RKO (cell line): ENCODE measurements at places on chromosomes 2 and 18.

DNA sequence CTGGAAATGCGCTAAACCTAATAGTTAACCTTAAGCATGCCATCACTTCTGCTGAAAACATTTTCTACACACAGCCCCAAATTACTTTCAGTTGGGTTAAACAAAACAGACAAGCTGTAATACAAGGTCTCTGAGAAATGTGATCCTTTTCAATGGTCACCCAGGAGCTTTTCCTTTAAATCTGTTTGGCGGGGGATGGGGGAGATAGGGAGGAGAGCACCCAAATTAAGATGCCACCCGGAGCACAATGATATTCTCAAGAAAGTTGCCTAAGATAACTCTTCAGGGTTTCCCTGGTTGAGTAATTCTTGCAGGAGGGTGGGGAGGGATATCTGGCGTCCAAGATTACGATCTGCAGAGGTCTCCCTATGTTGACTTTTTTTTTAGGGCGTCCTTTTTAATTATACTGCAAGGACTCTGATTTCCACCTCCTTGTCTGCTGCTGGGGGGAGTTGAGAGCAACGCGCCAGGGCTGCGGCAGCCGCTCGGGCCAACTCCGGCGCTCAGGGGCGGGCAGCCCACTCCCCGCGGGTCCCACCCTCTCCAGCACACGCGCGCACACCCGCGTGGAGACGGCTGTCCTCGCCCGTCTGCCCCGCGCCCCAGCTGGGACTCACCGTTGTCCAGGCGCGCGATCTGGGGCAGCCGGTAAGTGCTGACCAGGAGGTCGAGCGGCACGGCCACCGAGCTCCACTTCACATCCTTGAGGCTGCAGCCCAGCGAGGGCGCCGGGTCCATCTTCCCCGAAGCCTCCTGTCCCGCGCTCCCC, 807 bp downstream of the GAREM1 start:
- DNase-seq: peak; percentile 22

GRCh38 chr2:213243189-213244044, 40.8 kb upstream of the SPAG16 start:
- no peak for DNase-seq

DNA sequence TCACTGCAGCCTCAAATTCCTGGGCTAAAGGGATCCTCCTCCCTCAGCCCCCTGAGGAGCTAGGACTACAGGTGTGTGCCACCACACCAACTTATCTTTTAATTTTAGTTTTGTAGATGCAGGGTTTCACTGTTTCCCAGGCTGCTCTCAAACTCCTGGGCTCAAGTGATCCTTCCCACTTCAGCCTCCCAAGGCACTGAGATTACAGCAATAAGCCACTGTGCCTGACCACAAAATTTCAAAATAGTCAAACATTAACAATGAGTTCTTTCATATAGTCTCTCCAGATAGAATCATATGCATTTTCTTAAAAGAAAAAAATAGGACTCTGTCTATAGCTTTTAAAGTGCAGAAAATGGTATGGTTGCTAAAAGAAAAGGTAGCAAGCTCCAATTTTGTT, 24.9 kb upstream of the PID1 start:
- DNase-seq: no peak

DNA sequence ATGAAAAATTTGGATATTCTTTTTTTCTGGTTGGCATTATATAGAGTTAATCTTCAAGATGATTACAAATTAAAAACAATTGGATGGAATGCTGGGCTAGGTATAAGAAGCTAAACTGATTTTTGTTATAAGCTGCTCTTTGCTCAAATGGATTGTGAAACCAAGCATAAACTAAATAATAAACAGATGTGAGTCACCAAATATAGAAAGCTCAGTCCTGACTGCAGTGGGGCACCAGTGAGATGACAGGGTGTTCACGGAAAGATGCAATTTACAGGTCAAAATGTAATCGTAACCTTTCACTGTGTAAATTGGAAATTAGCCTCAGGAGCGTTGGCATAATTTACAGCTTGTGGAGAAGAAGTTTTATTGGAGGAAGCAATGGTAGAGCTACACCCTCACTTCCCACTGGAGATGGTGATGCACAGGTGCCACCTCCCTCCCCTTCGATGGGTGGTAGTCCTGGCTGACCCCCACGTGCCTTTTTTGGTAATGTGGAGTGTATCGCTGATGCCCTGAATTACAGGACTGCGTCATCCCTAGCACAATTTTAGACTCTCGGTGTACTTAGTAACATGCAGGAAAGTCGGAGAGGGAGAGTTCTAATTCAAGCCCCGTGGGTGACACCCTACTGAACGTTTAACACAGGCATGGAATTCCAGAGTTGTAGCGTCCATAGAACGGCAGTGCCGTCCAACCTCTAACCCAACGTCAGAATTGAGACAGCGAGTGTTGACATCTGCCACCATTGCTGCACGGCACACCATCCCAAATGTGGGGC, 73.9 kb upstream of the NFATC1 start:
- DNase-seq: no peak

DNA sequence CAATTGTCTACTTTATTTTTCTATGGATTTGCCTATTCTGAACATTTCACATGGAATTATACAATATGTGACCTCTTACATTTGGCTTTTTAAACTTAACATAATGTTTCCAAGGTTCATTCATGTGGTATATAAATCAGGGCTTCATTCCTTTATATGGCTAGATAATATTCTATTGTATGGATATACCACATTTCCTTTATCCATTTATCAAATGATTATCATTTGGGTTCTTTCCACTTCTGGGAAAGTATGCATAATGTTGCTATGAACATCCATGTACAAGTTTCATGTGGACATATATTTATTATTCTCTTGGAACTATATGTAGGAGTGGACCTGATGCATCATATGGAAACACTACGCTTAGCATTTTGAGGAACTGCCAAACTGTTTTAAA, 99.7 kb upstream of the NCKAP5 start:
- no peak for DNase-seq

- DNase-seq: no peak
Observed at GRCh38 chr18:51120809-51121596, 76.5 kb downstream of the MEX3C start.
